ENCODE measurements at places on chromosomes 5 and 9. TPM values are rescaled to one million over a fixed set of nuclear protein-coding genes. Genes with fewer than 3 reads are reported as not detected.

DNA sequence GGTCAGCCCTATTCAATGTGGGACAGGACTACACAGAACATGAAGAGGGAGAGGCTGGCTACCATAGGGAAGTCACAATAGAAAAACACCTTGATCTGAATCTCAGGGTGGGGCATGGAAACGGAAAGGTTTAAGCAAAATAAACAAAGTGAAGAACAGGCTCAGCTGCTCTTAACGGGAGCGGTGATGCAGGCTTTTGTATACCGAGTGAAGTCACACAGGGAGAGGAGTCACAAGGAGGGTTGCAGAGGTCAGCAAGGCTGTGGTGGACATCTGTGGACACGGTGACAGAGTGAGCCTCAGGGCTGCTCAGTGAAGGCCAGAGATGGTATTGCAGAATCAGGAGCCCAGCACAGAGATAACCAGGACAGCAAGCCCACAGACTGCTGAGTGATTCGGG lies 30.6 kb upstream of the SEMA4D start:
- peaks cover under 1% of the 10 kb centered on the region for H3K4me1 ChIP-seq
- H3K36me3 ChIP-seq: no peaks in the 10 kb centered on the region
- no peak overlapping the region for H3K27ac ChIP-seq
- no peaks in the 10 kb centered on the region for H3K27me3 ChIP-seq
- no peak overlapping the region for H3K4me3 ChIP-seq

- DNase-seq: no peak
- H3K36me3 ChIP-seq: no peaks in the 10 kb centered on the region
- H3K27ac ChIP-seq: no peak overlapping the region
- peaks cover 3% of the 10 kb centered on the region for H3K27me3 ChIP-seq
- no peaks in the 10 kb centered on the region for H3K4me1 ChIP-seq
- H3K4me3 ChIP-seq: no peak overlapping the region
Measured at GRCh38 chr9:107932046-107932445, 442.5 kb upstream of the KLF4 start.

GRCh38 chr5:10115669-10116068 lies 134.0 kb downstream of the ATPSCKMT start:
- H3K27me3 ChIP-seq: no peaks in the 10 kb centered on the region
- no peak for DNase-seq

DNA sequence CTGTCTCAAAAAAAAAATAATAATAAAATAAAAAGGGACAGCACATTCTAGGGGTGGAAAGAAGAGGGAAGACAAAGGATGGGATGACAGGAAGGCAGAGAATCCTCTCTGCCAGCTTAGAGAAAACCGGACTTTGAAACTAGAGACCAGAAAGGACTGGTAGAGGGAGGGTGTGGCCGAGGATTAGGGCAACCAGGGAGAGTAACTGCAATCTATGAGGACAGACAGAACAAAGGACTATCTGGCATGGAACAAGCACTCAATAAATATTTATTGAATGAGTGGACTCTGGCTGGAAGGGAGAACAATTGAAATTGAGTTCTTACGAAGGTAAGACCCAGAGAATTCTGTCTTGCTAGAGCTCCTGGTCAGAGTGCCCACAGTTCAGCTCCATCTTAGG lies 2.4 kb downstream of the GBA2 start:
- peaks cover 45% of the 10 kb centered on the region for H3K4me1 ChIP-seq
- H3K27me3 ChIP-seq: no peaks in the 10 kb centered on the region
- H3K36me3 ChIP-seq: peaks cover 58% of the 10 kb centered on the region
- no peak for DNase-seq
- H3K4me3 ChIP-seq: peak overlapping the region; percentile 93

GRCh38 chr9:116713271-116713670 lies 26.2 kb downstream of the TRIM32 start:
- no peak overlapping the region for H3K4me3 ChIP-seq
- DNase-seq: no peak
- H3K27ac ChIP-seq: no peak overlapping the region
- no peaks in the 10 kb centered on the region for H3K27me3 ChIP-seq
- no peaks in the 10 kb centered on the region for H3K4me1 ChIP-seq
- H3K36me3 ChIP-seq: no peaks in the 10 kb centered on the region

GRCh38 chr5:31941151-31941755 lies 232.9 kb downstream of the GOLPH3 start:
- no peaks in the 10 kb centered on the region for H3K36me3 ChIP-seq
- no peak for DNase-seq
- no peak overlapping the region for H3K4me3 ChIP-seq
- H3K4me1 ChIP-seq: peaks cover 22% of the 10 kb centered on the region

DNA sequence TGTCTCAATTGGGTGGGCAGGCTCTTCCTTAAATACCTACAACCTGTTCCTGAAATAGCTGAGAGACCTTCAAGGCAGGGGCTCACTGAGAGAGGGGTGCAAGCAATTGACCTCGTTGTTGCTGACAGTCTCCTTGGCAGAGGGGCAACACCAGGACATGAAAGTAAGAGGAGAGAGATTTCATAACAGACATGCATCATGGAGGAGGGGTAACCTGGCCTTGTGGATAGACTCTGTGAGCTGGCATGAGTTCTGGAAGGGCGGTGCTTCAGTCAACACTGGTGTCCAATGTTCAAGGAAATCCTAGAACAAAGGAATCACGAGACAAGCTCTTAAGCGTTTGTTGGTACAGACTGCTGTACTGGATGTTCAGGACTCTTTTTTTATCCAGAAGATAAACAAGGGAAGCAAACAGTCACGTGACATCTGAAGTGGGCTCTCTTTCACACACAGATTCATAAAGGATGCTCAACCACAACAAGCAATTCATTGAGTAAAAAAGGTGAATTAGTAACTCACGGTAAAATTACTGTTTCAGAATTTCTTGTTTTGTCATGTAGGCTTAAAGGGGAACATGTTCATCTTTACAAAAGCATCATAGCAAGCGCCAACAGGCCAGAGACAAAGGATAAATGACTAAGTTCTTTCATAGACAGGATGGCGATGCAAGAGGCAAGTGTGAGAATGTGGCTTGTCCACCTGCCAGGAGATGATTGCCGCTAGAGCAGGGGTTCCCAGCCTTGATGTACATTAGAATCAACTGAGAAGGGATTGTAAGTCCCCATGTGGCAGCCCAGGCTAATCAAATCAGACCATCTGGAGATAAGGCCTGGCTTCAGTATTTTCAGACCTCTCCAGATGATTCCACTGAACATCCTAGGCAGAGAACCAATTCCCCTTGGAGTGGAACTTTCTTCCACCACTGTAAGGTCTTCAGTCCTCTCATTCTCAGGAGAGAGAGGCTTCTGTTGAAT lies 20.7 kb downstream of the ANKRA2 start:
- H3K36me3 ChIP-seq: no peaks in the 10 kb centered on the region
- no peaks in the 10 kb centered on the region for H3K4me1 ChIP-seq
- no peak overlapping the region for H3K4me3 ChIP-seq
- H3K27ac ChIP-seq: no peak overlapping the region
- H3K27me3 ChIP-seq: peaks cover 4% of the 10 kb centered on the region

DNA sequence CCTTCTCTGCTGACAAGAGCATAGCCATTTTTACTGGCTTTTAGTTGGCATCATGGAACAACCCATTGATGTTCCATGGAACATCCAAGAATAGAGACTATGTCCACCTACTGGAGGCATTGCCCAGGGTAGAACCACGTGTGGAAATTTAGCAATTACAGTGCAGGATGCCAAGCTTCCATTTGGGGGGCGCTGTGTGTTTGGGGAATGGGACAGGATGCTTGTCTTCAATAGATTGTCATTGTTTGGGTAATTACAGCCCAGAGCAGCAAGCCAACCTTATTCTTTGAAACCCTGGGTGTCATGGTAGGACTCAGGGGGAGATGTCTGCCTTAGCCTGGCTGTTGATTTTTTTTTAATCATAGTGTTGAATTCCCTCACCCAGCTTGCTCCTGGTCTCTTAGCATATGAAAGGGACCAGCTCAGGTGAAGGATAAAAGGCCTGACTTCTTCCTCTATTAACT lies 171.1 kb downstream of the DOCK2 start:
- no peak for DNase-seq
- H3K4me1 ChIP-seq: no peaks in the 10 kb centered on the region
- no peaks in the 10 kb centered on the region for H3K27me3 ChIP-seq
- H3K4me3 ChIP-seq: no peak overlapping the region

- no peak for DNase-seq
- H3K36me3 ChIP-seq: no peaks in the 10 kb centered on the region
- peaks cover 97% of the 10 kb centered on the region for H3K27me3 ChIP-seq
- peaks cover 53% of the 10 kb centered on the region for H3K4me1 ChIP-seq
- peak overlapping the region; percentile 62 for H3K4me3 ChIP-seq
- H3K27ac ChIP-seq: no peak overlapping the region
Measured at GRCh38 chr5:55231919-55232270, 1.5 kb downstream of the CCNO start.

DNA sequence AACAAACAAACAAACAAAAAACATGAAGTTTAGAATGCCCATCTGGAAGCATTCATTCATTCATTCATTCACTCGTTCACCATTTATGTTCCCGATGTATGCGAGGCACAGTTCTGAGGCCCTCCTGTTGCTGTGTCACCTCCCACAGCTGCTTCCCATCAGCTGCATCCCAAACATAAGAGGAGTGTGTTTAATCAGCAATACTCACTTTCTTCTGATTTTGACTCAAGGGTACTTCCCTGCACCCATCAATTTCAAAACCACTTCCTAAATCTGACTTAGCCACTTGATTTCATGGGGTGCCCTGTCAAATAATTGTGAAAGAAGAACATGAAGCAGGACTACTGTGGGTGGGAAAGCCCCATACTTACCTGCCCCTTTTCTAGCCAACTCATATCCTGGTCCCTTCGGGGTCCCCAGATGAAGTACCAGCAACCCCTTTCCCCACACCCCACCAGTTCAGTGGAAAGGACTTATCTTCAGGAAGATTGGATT lies 128.0 kb upstream of the IL12B start:
- no peaks in the 10 kb centered on the region for H3K27me3 ChIP-seq
- H3K4me3 ChIP-seq: no peak overlapping the region
- no peaks in the 10 kb centered on the region for H3K36me3 ChIP-seq
- no peaks in the 10 kb centered on the region for H3K4me1 ChIP-seq
- DNase-seq: no peak

DNA sequence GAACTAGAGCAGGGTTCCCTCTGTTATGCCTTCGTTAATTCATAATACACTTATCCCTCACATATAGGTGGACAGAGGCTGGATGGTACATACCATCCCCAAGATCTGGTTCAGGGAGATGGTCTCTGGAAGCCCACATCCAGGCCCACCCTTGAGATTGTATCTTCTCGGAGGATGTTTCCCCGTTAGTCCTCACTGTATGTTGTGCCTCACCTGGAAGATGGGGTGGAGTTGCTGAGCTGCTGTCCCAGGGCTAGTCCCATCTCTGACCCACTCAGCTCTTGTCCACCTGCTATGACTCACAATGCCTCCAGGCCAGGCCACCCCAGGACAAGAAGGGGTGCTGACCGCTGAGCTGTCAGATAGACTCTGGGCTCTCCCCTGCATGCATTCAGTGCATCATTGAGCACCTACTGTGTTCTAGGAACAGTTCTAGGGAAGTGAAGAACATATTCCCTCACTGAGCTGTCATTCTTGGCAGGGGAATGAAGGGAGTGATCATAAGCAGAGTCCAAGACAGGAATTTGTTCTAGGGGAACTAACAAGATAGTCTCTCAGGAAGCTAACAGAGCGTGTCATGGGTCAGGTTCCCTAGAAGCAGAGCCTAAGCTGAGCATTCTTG lies at the start of gene CBY3:
Gene CBY3, minus strand, starts transcription at position 255 of the 622 bp plus-strand sequence. Its CDS starts 116 bp downstream, at position 139.
- H3K27ac ChIP-seq: no peak within 1 kb of the TSS
- no peak within 1 kb of the TSS for H3K4me3 ChIP-seq
- DNase-seq: no peak

GRCh38 chr9:122386311-122386872 lies 15.6 kb downstream of the PTGS1 start:
- no peaks in the 10 kb centered on the region for H3K36me3 ChIP-seq
- no peak overlapping the region for H3K27ac ChIP-seq
- H3K27me3 ChIP-seq: no peaks in the 10 kb centered on the region
- DNase-seq: no peak
- H3K4me3 ChIP-seq: no peak overlapping the region

- no peak for DNase-seq
- no peaks in the 10 kb centered on the region for H3K36me3 ChIP-seq
Measured at GRCh38 chr5:160497878-160498277, 76.2 kb downstream of the PTTG1 start.

GRCh38 chr5:138651058-138651766 lies 76.0 kb upstream of the HSPA9 start:
- no peaks in the 10 kb centered on the region for H3K4me1 ChIP-seq
- no peak overlapping the region for H3K4me3 ChIP-seq
- H3K27me3 ChIP-seq: no peaks in the 10 kb centered on the region
- H3K27ac ChIP-seq: no peak overlapping the region

DNA sequence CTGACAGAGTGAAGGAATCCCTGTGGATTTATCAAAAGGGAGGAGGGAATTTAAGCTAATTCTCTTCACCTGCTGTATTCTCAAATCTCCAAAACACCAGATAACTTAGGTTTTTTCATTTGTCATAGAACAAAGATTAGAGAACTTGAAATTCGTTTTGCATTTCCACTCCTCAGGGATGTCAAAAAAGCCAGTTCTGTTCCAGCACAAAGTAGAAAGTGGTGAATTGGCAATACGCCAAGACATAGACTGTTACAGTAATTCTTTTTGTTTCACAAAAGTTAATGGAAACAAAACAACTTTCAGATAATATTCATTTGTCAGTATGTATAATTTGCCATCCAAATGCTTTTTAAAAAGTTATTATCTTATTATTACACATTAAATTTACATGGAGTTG lies 15.0 kb downstream of the S1PR3 start:
- no peak for DNase-seq
- H3K4me3 ChIP-seq: no peak overlapping the region
- H3K27ac ChIP-seq: no peak overlapping the region
- no peaks in the 10 kb centered on the region for H3K36me3 ChIP-seq
- H3K4me1 ChIP-seq: peaks cover 3% of the 10 kb centered on the region

- no peaks in the 10 kb centered on the region for H3K4me1 ChIP-seq
- H3K27ac ChIP-seq: no peak overlapping the region
- H3K27me3 ChIP-seq: no peaks in the 10 kb centered on the region
- no peaks in the 10 kb centered on the region for H3K36me3 ChIP-seq
Measured at GRCh38 chr5:88250010-88250409, 18.6 kb downstream of the TMEM161B start.

- peaks cover 12% of the 10 kb centered on the region for H3K4me1 ChIP-seq
- no peak overlapping the region for H3K27ac ChIP-seq
- no peak for DNase-seq
- H3K27me3 ChIP-seq: no peaks in the 10 kb centered on the region
- no peak overlapping the region for H3K4me3 ChIP-seq
- no peaks in the 10 kb centered on the region for H3K36me3 ChIP-seq
Measured at GRCh38 chr9:137461663-137462395, 2.7 kb upstream of the NSMF start.

PAEP gene
- total RNA-seq: not detected

HSD17B3 gene
- 0.95 TPM for total RNA-seq

TRPM6 gene
- 0.13 TPM for total RNA-seq

TAF11L10 gene
- total RNA-seq: not detected

HTR4 gene
- total RNA-seq: 0.35 TPM

IL9 gene
- total RNA-seq: not detected

ZDHHC21 gene
- total RNA-seq: 7.3 TPM

CD72 gene
- total RNA-seq: 0.51 TPM

TENT4A gene
- 11.9 TPM for total RNA-seq

SLC31A1 gene
- total RNA-seq: 18.4 TPM

PDE6A gene
- total RNA-seq: not detected

TMEM215 gene
- total RNA-seq: not detected

FRRS1L gene
- total RNA-seq: 1.4 TPM

Measured in heart right ventricle (tissue), 16 donors.